Skin of body (tissue), 3 donors: ENCODE measurements at places on chromosomes 16 and 17. TPM values are rescaled to one million over a fixed set of nuclear protein-coding genes. Genes with fewer than 3 reads are reported as not detected.

TMEM92 gene
- 0.20 TPM for total RNA-seq

PTX4 gene
- 0.10 TPM for total RNA-seq

MAF gene
- total RNA-seq = 31.6 TPM

COPS3 gene
- 58.9 TPM for total RNA-seq

CTRL gene
- total RNA-seq = 0.49 TPM

TMEM132E gene
- total RNA-seq = 0.49 TPM

GALR2 gene
- total RNA-seq = not detected

NPIPA3 gene
- not detected for total RNA-seq

TP53TG3B gene
- total RNA-seq = not detected

BHLHA9 gene
- total RNA-seq = not detected

OTOA gene
- total RNA-seq = 0.10 TPM

CTF1 gene
- total RNA-seq = 0.59 TPM

DNA sequence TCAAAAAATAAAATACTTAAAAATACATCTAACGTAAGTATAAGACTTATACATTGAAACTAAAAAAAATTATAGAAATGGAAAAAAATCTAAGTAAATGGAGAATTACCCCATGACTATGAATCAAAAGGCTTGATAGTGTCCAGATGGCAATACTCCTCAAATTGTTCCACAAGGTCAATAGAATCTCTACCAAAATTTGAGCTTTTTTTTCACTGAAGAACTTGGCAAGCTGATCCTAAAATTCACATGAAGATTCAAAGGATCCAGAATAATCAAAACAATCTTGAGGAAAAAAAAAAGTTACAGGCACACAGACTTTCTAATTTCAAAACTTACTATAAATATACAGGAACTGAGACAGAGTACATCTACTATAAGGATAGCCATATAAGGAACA is 448.4 kb upstream of the CDH11 start:
- DNase-seq = peak; percentile 50

DNA sequence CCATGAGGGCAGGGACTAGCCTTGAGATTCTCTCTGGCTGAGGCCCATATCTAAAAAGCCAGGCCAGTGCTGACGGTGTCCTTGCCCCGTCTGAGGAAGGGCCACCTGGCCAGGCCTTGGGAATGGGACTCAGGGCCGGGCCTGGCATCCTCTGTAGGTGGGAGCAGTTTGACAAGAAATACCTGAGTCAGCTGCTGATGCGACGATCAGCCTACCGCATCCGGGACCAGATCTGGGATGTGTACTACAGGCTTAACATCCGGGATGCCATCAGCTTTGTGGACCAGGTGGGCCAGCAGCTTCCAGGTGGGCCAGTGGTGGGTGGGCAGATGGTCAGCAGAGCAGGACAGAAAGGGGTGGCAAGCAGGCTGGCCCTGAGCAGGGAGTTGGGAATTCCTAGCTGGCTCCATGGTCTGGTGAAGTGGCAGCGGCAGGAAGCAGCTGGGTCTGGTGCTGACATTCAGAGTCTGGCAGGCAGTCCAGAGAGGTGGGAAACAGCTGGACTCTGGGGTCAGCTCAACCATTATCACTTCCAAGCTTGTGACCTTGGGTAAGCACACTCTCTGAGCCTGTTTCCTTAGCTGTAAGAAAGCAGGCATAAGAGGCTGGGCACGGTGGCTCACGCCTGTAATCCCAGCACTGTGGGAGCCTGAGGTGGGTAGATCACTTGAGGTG is 9.5 kb downstream of the SLC9A5 start:
- no peak for DNase-seq

- DNase-seq = no peak
Measured at GRCh38 chr16:27745348-27745747, 195.4 kb downstream of the KATNIP start.

DNA sequence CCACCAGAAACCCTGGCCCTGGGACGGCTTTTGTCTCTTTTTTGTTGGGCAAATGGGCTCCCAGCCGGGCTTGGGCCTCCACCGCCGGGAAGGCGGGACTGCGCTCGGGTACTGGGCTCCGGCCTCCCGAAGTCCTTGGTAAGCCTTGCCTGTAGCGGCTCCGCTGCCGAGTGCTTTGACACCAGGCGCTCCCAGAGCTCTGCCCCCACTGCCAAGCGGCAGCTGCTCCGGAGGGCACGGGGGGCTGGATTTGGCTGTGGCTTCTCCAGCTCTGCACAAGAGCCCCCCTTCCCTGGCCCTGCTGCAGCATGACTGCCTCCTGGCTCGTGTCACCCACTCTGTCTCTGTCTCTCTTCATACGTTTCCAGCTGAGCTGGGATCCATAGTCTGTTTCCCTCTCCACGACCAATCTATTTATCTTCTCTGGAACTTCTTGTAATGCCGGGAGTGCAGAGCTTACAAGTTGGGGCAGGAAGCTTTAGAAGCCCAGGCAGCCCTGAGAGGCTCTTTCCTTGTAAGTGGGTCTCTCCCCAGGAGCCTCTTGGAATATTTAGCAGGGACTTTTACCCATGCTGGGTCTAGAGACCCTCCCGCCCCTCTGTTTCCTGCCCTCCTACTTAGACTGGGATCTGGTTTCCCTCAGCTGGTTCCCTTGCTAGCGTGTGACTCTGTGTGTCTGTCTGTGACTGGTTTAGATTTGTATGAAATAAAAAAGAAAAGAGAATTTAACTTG is 246.9 kb upstream of the GSE1 start:
- no peak for DNase-seq

DNA sequence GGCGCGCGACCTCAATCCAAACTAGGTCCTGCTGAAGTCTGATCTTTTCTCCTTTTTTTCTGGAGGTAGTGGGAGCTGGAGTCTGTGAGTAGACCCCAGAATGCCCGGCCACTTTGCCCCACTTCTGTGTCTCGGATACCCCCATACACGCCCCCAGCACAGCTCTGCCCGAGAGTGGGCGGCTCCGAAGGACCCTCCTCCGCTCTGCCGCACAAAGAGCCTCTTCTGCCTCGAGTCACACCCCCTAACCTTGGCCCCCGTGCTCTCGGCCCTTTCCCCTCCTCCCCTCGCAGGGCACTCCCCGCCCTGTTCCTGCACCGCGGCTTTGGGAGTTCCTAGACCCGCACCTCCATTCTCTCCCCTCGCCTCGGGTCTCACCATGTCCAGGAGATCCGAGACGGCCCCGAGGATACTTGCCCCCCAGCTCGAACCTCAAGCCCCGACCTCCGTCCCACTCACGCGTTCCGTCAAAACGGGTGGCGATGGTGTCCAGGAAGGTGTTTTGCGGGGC is 476 bp downstream of the KCNH4 start:
- no peak for DNase-seq

- DNase-seq = no peak
Measured at GRCh38 chr17:62871291-62871690, 63.2 kb upstream of the MARCHF10 start.

GRCh38 chr16:84421081-84421937 is 53.0 kb downstream of the ATP2C2 start:
- DNase-seq = no peak

DNA sequence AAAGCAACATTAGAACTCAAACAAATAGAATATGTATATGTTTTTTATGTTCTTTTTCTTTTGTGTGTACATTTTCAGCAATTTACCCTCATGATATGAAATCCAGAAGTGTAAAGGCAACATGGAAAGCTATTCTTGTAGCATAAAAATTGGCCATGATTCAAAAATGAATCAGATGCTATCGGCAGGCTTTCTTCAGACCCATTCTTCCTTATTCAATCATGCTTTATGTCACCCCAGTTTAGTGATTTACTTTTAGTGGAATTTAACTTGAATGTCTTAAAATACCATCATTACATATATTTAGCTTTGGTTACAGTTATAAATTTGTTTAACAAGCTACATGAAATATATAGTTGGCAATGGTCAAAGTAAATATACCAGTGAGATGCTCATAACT is 21.4 kb upstream of the SMIM36 start:
- DNase-seq = no peak

GRCh38 chr16:1666316-1666715 is 11.8 kb upstream of the JPT2 start:
- no peak for DNase-seq

GRCh38 chr16:19858340-19859018 is 26.2 kb downstream of the GPRC5B start:
- DNase-seq = no peak

DNA sequence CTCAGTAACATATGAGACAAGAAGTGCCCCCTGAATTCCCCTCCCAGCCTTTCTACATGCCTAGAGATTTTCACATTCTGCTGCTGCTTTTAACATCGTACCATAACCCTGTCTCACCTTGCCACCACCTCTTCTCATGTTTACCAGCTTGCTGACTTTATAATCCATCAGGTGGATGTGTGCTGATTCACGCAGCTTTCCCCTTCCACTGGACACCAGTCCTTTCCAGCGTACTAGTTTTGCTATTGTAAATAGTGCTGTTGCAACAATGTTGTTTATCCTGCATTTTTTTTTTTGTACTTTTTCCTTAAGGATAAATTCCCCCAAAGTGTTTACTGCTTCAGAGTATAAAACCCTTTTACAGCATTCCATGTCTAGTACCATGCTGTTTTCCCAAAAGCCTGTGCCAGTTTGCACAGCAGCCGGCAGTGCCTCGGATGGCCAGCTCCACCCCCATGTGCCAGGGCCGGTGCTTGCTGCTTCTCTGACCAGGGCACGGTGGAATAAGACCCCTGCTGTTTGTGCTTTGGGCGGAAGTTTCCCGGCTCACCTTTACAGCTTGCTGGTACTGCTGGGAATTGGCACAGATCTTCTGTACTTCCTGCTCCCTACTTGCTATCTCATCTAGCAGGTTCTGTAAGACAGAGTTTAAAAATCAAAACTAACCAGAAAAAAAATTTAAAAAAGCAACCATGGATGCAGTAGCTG is 41.3 kb downstream of the UBN1 start:
- no peak for DNase-seq
